Panc1 (cell line): ENCODE measurements at places on chromosomes 11 and 22.
A peak's percentile ranks its signal among the peaks of the same experiment; 100 is the strongest.

- no peak for DNase-seq
- no peak overlapping the region for H3K4me3 ChIP-seq
- H3K4me1 ChIP-seq = no peaks in the 10 kb centered on the region
These were observed 288.1 kb upstream of the SORL1-AS1 start for GRCh38 chr11:121740902-121741301.

- no peak overlapping the region for H3K27ac ChIP-seq
- DNase-seq = no peak
- no peak overlapping the region for H3K4me3 ChIP-seq
- no peaks in the 10 kb centered on the region for H3K27me3 ChIP-seq
These were observed 6.9 kb downstream of the UBE4A start for GRCh38 chr11:118366287-118366686.

- no peaks in the 10 kb centered on the region; the same call in 1 of the 2 replicates for H3K4me1 ChIP-seq
- no peaks in the 10 kb centered on the region; the same call in 1 of the 2 replicates for H3K27me3 ChIP-seq
- H3K36me3 ChIP-seq = no peaks in the 10 kb centered on the region
- DNase-seq = no peak
- no peak overlapping the region for H3K27ac ChIP-seq
These were observed 339.9 kb upstream of the KIRREL3 start for GRCh38 chr11:127340438-127340837.

DNA sequence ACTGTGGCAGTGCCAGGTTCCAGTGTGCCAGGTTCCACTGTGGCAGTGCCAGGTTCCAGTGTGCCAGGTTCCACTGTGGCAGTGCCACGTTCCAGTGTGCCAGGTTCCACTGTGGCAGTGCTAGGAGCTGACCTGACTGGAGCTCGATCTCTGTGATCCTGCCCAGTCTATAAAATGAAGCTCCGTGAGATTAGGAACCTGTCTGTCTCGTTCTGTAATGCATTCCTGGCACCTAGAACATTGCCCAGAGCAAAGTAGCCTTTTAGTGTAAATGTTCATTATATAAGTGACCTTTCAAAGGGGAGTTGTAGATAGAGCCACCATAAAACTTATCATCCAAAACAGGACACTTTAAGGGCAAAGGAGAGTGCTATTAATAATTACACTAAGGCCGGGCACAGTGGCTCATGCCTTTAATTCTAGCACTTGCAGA, 36.0 kb downstream of the ART5 start:
- H3K4me3 ChIP-seq = no peak overlapping the region
- H3K4me1 ChIP-seq = no peaks in the 10 kb centered on the region
- DNase-seq = no peak
- no peak overlapping the region for H3K27ac ChIP-seq
- no peaks in the 10 kb centered on the region for H3K36me3 ChIP-seq

DNA sequence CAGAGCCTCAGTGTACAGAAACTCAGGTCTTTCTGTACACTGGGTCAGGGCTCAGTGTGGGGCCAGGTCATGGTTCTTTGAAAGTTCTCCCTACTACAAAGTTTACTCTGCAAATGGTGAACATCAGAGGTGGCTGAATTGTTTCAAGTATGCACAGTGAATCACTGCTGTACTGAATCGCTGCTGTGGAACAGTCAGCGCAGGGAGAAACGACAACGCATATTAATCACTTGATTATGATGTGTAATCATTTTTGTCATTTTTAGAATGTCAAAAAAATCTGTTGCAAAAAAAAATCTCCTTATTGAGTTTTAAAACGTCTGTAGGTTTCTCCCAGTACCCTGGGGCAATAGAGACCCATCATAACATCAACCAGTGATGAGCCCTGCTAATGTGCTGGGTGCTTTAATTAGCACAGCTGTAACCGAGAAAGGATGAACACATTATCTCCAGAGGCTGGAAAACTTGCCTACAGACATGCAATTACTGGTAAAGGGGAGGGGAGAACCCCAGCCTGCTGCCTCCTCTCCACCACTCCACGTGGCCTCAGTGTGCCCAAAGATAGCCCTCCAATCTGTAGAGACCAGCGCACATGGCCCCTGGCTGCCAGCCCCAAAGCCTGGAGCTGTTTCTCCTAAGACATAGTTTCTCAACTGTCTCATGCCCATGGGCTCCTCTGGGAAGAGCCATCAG, 12.8 kb downstream of the ARRB1 start:
- H3K4me1 ChIP-seq = peaks cover 100% of the 10 kb centered on the region
- DNase-seq = no peak
- H3K36me3 ChIP-seq = no peaks in the 10 kb centered on the region
- peak overlapping the region; percentile 12; the same call in 1 of the 2 replicates for H3K4me3 ChIP-seq
- H3K27me3 ChIP-seq = no peaks in the 10 kb centered on the region
- H3K27ac ChIP-seq = peak overlapping the region; percentile 96

DNA sequence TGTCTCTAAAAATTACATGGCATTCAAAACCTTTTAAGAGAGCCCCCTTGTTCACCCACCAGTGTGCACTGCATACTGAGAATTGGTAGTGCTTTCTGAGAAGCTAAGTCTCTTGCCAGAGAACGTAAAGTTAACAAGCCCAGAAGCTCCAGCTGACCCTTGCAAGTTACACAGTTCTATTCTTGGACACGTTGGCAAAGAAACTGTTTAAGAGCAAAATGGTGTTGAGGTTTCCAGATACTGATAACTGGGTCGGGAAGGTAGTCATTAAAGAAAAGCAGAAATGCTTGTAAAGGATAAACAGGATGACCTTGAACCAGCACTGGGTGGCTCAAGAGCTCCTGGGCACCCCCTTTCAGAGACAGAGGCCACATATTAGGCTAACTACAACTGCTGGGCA, 284.8 kb downstream of the CADM1 start:
- H3K36me3 ChIP-seq = no peaks in the 10 kb centered on the region
- no peak for DNase-seq

- no peak for DNase-seq
- H3K4me1 ChIP-seq = no peaks in the 10 kb centered on the region
- H3K27me3 ChIP-seq = 0 out of 2 replicates have a peak, but pooled peaks cover 2% of the 10 kb centered on the region
- no peak overlapping the region for H3K27ac ChIP-seq
- no peak overlapping the region for H3K4me3 ChIP-seq
These were observed 17.8 kb downstream of the PRRG4 start for GRCh38 chr11:32847511-32847910.
